ENCODE measurements at places on chromosomes 16 and 17.

DNA sequence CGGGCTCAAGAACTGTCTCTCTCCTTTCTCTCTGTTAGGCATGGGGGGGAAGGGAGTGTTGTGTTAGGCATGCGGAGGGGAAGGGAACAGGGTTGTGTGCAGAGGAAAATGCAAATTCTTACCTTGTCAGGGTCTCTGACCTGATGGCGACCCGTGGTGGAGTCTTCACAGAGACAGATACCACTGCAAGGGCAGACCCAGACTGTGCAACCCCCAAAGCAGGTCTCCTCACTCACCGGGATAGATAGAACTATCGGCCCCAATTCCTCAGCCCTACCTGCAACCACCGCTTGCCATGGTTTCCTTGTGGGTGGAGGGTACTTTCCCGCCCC lies 9.6 kb upstream of the MPP2 start:
- no peak for DNase-seq

DNA sequence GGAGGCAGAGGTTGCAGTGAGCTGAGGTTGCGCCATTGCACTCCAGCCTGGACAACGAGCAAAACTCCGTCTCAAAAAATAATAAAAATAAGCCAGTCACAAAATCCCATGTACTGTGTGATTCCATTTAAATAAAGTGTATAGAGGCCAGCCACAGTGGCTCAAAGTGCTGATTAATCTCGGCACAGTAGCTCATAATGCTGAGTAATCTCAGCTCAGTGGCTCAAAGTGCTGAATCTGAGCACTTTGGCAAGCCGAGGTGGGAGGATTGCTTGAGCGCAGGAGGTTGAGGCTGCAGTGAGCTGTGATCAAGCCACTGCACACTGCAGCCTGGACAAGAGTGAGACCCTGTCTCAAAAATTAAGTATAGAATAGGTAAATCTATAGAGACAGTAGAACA lies 4.9 kb downstream of the TMED6 start:
- no peak for DNase-seq

GRCh38 chr16:84518804-84519341 lies 14.4 kb upstream of the MEAK7 start:
- no peak for DNase-seq

GRCh38 chr17:74157366-74157765 lies 46.1 kb upstream of the RPL38 start:
- DNase-seq = no peak

- peak; percentile 70 for DNase-seq
Observed at GRCh38 chr17:8965394-8966168, at the start of gene PIK3R5. PIK3R5 (minus strand) TSS chr17:8965707; CDS start chr17:8911494, 54,213 bp downstream.

DNA sequence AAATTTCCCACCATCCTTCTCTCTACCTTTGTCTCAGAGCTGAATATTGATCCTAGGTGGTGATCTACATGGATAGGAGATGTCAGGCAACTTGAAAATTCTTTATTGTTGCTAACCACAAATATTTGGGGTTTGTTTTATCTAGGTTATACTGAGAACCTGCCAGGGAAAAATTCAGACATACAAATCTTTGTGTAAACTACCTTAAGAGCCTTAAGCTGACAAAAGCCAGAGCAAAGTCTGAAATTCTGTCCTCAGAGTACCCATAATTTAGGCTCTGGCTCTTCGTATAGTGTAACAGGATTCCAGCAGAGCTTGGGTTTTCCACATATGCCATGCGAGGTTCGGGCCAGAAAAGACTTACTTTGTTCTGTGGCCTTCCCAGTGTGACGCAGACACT lies 406.7 kb upstream of the MAF start:
- DNase-seq = no peak

- DNase-seq = no peak
Observed at GRCh38 chr16:85556456-85557082, 56.6 kb upstream of the GSE1 start.

DNA sequence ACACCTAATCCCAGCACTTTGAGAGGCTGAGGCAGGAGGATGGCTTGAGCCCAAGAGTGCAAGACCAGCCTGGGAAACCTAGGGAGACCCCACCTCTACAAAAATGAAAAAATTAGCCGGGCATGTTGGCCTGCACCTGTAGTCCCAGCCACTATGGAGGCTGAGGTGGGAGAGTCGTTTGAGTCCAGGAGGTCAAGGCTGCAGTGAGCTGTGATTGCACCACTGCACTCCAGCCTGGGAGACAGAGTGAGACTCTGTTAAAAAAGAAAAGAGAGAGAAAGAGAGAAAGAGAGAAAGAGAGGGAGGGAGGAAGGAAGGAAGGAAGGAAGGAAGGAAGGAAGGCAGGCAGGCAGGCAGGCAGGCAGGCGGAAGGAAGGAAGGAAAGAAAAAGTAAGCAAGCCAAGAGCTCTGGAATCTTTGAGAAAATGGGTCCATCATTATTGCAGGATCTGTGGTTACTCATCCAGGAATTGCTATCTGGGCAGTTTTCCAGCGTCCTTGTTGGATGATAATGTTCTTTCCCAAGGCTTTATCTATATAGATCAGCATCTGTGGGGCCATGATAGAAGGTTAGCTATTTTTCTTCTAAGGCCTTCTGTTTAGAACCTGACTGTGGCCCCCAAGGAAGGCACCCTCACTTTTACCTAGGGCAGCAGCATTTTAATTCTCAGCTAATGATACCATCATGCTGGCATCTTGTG lies 533.2 kb upstream of the CDH5 start:
- no peak for DNase-seq

DNA sequence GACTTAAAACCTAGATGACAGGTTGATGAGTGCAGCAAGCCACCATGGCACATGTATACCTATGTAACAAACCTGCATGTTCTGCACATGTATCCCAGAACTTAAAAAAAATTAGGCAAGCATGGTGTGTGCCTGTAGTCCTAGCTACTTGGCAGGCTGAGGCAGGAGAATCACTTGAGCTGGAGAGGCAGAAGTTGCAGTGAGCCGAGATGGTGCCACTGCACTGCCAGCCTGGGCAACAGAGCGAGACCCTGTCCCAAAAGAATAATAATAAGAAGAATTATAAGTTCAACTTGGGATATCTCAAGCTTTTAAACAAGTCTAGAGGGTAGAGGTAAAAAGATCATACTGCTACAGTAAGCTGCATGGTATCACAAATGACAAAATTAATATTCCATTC lies 9.8 kb downstream of the CDC6 start:
- no peak for DNase-seq

DNA sequence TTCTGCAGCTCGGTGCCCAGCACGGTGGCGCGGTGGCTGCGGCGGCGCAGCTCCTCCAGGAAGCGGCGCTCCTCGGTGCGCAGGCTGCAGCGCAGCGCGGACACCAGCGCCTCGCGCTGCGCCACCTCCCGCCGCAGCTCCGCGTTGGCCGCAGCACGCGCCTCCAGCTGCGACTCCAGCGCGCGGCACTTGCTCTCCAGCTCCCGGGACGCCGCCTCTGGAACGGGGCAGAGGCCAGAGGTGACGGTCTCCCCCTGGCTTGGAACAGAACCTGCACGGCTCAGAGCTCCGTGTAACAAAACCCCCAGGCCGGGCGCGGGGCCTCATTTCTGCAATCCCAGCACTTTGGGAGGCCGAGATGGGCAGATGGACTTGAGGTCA lies 13.2 kb upstream of the CLUH start:
- DNase-seq = no peak

DNA sequence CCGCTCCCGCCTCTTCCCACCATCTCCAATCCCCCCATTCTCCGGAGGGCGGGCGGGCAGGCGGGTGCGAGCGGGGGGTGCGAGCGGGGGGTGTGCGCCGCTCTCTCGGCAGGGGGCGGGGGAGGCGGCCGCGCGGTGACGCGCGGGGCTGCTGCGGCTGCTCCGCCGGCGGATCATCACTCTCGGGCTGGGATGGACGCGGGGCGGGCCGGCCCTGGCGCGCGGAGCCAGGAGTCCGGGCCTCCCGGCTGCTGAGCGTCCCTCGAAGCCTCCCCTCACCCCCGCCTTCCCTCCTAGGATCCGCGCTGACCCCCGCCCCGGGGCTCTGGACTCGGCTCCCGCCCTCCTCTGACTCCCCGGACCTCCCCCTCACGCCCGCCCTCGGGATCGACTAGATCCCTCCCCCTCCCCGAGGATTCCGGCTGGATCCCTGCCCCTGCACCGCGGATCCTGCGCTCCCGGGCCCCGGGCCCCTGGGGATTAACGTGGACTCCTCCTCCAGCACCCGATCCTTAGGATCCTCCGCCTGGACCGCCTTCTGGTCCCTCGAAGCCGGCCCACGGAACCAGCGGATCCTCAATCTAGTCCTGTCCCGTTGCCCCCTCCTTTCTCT lies 946 bp upstream of the TMEM256 start:
- peak; percentile 70 for DNase-seq

DNA sequence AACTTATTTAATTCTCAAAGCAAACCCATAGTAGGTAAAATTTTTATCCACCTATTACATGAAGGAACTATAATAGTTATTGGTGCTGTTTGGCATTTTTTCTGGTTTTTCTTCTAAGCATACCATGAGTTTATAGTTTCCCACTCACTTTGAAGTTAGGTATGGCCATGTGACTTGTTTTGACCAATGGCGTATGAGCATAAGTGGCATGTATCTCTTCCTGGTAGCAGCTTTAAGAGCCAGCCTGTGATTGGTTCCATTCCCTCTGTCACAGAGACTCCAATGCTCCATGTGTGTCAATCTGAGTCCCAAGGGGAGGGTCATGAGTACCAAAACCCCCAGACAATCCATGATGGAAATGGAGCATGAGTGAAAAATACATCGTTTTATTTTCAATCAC lies 282.9 kb upstream of the N4BP1 start:
- DNase-seq = no peak

DNA sequence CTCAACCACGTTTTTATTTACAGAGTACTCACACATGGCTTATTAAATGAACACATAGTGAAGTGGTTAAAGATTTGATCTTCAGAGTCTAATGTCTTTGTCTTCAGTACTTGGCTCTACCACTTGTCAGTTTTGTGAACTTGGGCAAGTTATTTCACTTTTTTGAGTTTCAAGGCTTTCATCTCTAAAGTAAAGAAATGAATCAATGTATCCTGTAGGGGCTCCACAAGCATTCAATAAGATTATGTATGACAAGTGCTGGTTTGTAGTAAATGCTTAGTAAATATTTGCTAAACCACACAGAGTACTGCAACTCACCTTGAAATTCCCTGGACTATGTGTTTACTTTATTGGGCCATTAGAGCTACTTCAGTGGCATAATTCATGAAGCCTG lies 446.0 kb upstream of the GOT2 start:
- DNase-seq = no peak

- no peak for DNase-seq
Observed at GRCh38 chr17:48192321-48192731, 84.8 kb downstream of the SNX11 start.

GRCh38 chr16:3095869-3096268 lies 3.2 kb downstream of the ZSCAN10 start:
- DNase-seq = peak; percentile 30

DNA sequence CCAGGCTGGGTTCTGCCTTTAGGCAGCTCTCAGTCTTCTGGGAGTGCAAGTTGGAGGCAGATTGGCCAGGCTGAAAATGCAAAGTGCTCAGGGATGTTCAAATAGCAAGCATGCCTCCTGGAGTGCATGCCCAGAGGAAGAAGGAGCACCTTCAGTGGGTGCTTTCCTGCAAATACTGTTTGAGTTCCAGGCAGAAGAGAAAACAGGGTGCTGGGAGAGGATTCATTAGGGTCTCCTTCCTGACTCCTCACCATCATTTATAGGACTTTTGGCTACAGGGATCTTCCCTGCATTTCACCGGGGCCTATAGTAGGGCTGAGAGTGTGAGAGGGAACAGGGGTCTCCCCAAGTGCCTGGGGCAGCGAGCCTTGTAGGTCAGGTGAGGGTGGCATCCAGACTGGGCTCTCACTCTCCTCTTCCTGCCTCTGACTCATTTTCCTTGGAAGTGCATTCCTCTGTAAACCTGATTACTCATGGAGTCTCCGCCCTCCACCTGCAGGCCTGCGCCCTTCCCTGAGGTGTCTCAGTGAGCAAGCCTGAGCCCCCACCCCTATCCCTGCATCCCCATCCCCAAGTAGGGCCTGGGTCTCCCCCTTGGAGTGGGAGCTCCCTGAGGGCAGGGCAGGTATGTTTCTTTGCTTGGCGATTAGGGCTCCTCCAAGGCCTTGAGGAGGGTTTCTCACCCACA lies 17.1 kb upstream of the TNS4 start:
- DNase-seq = no peak
